ENCODE measurements at places on chromosomes 11 and 22. TPM values are rescaled to one million over a fixed set of nuclear protein-coding genes. Genes with fewer than 3 reads are reported as not detected.

GRCh38 chr11:86390487-86390886 is 15.8 kb downstream of the CCDC81 start:
- DNase-seq, result no peak

DNA sequence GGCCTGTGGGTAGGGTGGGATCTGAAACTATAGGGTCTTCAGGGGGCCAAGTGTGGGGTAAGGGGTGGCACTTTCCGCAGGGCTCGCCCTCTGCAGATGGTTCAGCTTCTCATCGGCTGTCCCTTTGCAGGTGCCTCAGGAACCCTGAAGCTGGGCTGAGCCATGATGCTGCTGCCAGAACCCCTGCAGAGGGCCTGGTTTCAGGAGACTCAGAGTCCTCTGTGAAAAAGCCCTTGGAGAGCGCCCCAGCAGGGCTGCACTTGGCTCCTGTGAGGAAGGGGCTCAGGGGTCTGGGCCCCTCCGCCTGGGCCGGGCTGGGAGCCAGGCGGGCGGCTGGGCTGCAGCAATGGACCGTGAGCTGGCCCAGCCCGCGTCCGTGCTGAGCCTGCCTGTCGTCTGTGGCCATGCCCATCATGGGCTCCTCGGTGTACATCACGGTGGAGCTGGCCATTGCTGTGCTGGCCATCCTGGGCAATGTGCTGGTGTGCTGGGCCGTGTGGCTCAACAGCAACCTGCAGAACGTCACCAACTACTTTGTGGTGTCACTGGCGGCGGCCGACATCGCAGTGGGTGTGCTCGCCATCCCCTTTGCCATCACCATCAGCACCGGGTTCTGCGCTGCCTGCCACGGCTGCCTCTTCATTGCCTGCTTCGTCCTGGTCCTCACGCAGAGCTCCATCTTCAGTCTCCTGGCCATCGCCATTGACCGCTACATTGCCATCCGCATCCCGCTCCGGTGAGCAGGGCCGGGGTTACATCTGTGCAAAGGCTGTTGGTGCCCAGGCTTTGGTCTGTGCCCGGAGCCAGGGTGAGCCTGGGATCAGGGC is 5.8 kb downstream of the ADORA2A start:
- DNase-seq, result no peak

GRCh38 chr11:17635551-17635938 is 83.8 kb upstream of the MYOD1 start:
- no peak for DNase-seq

DNA sequence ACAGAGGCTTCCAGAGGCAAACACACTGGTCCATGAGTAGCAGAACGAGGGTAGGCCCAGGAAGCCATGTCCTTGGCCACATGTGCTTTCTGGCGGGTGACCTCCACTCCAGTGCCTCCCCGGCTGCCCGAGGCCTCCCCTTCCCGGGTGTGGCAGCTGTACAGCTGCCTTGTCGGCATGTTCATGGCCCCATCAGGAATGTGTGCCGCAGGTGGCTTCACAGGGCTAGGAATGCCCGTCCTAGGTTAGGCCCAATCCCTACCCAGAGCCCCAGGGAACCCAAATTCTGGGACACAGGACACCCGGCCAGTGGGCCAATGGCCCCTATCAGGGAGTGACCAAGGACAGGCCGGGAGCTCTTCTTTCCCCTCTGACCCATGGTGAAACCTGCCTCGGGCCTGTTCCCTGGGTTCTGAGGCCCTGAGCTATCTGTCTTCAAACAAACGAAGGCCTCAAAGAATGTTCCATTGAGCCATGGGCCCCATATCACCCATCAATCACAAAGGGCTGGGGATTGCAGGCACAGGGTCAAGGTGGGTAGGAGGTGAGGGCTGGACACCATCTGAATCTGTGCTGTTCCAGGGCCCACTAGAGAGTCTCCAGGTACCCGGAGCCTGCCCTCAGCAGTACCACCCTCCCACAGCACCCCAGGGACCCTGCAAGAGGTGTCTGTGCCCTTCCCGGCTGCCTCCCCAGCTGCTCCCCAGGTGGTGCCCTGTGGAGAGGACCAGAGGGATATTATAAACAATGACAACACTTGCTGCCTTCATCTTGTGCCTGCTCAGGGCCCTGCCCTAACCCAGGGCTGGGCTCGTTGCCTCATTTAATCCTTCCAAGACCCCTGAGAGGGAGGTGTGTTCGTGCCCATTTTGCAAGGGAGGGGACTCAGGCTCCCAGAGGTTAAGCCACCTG is 4.0 kb upstream of the CDKN1C start:
- no peak for DNase-seq

- DNase-seq, result no peak
Observed at GRCh38 chr11:12794576-12795230, 120.5 kb downstream of the TEAD1 start.

DNA sequence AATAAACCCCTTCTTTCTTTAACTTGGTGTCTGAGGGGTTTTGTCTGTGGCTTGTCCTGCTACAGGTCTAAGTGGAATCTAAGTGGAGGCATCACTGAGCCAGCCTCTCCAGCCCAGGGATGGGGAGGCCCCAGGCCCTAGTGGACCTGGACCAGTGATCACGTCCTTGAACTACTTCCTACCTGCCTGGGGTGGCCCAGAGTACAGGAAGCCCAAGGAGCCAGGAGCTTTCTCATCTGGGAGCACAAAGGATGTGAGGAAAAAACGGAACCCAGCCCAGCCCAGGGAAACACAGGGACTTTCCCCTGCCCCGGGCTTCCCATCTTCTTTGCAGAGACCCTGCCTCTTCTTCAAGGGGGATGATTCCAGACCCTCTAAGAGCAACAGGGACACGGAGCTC is 3.5 kb upstream of the CD5 start:
- no peak for DNase-seq

DNA sequence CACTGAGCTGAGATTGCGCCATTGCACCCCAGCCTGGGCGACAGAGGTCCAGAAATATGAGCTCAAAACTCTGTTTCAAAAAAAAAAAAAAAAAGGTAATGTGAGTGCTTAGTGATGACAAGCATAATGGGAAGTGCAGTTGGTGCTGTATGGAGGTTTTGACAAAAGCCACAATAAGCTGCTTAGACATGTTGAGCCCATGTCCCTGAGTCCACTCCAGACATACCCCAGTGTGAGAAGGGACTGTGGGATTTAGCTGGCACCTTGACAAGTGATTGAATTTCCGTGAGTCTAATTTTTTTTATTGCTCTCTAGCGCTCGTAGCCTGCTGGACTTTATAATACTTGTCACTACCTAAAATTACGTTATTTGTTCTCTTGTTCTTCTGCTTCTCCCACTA is 15.1 kb upstream of the LGR4 start:
- DNase-seq, result no peak

DNA sequence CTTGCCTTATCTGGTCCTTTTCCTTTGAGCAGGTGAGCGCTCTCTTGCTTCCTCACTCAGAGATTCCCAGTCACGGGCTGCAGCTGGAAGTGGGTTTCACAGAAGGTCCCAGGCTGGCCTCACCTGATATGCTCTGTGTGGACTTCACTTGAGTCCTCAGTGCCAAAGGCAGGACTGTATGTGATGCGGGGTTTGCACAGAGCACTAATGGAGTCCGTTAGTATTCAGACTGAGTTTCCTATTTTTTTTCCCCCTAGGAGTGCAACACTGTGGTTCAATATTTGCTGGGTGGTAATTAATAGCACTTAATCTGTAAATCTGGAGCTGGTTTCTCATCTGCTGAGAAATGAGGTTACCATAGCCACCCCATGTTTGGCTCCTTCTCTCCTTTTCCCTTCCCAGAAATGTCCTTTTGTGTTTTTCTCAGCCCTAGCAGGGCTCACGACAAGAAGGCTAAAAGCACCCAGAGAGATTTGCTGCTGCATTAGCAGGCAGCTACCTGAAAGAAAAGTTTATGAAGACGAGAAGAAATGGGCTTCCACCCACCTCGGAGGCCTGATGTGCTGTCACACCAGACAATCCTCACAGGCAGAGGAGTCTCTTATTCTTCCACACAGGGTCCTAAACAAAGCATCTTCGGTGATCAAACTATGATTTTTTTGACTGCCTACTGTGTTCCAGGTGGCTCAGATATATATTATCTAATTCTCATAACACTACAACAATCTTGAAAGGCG is 262.1 kb downstream of the KIRREL3 start:
- no peak for DNase-seq

DNA sequence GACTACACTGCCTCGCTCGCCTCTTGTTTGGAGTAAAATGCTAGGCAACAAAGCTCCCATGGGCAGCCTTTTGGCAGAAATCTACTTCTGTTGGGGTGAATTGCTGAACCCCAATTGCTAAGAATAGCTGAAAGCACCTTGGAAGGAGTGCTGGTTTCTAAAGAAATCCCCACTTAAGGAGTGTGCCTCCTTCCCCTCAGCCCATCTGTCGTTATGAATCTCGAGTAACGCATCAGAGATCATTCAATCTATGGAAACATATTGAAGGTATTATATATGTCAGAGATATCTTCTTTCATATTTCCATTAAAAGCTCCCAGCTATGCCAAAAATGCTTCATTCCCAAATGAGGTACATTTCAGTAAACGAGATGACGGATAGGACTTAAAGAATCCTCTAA is 229.6 kb upstream of the BLID start:
- DNase-seq, result no peak

- no peak for DNase-seq
Observed at GRCh38 chr11:45617871-45618601, 47.4 kb downstream of the CHST1 start.

DNA sequence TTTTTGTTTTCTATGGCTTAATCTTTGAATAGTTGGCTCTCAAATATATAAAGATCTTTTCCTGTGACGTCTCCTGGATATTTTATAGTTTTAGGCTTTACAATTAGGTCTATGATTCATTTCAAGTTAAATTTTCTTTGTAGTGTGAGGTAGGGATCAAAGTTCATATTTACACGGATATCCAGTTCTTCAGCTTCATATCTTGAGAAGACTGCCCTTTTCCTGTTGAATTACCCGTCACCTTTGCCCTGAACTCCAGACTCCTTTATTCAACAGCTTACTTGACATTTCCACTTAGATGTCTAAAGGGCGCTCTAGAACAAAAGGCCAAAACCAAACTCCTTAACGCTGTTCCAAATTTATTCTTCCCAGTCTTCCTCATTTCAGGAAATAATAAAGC is 51.7 kb downstream of the TTC17 start:
- no peak for DNase-seq

- no peak for DNase-seq
Observed at GRCh38 chr11:125435461-125436238, 60.4 kb downstream of the FEZ1 start.

Gene GGTLC3
- total RNA-seq, result not detected

Gene AKIP1
- total RNA-seq, result 14.7 TPM

Gene CEP126
- total RNA-seq, result 11.1 TPM

Gene C22orf42
- total RNA-seq, result not detected

Gene NAALAD2
- 12.5 TPM for total RNA-seq

Gene BLID
- total RNA-seq, result 9.3 TPM

Gene HEPHL1
- total RNA-seq, result not detected
